ENCODE measurements at places on chromosomes 6 and 20.

GRCh38 chr20:36086767-36087166 lies 67.8 kb upstream of the EPB41L1 start:
- no peak for DNase-seq

GRCh38 chr6:154139892-154140291 lies 100.9 kb downstream of the OPRM1 start:
- no peak for DNase-seq

- no peak for DNase-seq
These were observed 46.9 kb upstream of the CD93 start for GRCh38 chr20:23132930-23133559.

- DNase-seq, result no peak
These were observed 132.9 kb upstream of the PMEPA1 start for GRCh38 chr20:57842720-57843119.

GRCh38 chr6:44667668-44668390 lies 280.3 kb downstream of the CDC5L start:
- DNase-seq, result no peak

- DNase-seq, result no peak
These were observed 19.7 kb upstream of the MRPS18A start for GRCh38 chr6:43707269-43707668.

- no peak for DNase-seq
These were observed 1233.0 kb upstream of the EYS start for GRCh38 chr6:66940003-66940402.

DNA sequence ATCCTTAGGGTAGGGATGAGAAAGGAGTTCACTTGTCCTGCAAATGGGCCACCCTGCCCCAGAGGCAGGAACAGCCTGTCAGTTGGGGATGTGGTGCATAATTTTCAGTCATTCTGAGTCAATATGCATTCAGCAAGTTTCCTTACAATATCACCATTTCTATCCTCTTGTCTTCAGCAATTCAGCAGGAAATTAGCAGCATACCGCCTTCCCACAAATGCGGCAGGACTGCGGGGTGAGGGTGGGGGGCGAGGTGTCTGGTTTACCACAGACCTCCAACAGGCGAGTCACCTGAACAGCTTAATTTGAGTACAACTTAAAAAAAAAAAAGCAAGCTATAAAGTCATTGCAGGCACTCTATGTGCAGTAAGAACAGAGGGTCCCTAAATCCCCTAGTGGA lies 126.8 kb downstream of the MAP3K7 start:
- no peak for DNase-seq

DNA sequence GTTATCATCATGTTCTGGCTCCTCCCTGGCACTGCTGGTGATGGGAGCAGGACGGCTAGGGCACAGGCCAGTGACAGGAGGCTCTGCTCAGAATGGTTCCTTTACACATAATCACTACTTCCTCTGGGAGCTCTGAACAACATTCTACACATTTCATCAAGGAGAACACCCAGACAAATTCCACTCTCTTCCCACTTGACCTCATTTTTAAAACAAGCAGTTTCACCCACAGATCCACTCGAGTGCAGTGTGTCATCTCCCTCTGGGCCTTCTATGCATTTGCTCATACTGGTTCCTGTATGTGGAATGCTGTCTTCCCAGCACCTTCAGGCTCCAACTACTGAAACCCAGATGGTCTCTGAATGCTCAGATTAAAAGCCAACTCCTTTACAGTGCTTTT lies 84.8 kb downstream of the ELOVL5 start:
- no peak for DNase-seq

- DNase-seq, result no peak
These were observed 469.0 kb downstream of the CDC5L start for GRCh38 chr6:44856479-44856878.

GRCh38 chr6:37103169-37104039 lies 66.5 kb upstream of the PIM1 start:
- no peak for DNase-seq

DNA sequence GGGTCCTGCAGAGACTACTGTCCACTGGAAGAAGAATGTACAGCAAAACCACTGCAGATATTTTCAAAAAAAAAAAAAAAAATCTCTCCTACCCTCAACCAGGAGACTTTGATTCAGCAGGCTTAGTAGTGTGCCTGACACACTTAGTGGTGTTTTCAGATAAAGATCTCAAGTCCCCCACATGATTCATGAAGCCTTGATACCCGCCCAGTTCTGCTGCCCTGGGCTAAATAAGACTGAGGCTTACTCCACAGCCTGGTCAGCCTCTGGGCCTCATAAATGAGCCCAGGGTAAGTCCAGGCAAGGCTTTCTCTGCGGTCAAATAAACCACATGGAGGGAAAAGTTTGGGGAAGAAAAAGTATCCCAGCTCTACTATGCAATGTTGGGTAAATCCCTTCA lies 222.1 kb upstream of the ARID1B start:
- DNase-seq, result no peak

DNA sequence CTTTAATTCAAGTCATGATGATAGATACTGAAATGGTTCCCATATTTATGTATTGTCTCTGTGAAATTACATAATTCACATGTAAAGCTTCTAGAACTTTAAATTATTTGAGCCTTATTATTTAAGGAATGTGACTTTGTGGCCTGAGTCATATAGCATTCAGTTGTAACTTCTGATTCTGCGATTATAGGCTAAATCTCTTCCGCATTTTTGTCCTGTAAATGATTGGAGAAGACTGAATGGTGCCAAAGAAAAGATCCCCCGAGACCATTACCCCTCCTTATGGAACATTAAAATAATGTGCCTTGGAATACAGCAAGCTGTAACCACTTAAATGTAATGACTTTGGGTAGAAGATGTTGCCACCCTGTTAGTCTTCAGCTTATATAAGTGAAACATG lies 63.3 kb upstream of the MAP7 start:
- DNase-seq, result no peak

DNA sequence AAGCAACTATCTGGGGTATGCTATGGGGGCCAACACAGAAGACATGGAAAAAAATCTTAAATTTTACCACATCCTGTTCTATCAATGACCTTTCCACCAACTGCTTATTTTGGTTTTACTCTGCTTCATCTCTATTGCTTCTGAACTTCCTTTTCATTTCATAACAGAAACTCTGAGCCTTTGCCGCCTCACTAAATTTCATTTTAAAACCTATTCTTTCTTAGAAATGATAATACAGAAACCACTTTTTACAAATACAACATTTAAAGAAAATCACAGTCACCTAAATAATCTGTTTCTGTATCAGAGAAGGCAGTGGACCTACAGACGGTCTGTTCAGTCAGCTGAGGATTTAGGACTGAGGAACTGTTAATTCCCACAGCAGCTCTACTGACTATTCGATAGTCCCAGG lies 117.5 kb downstream of the KCNQ5 start:
- DNase-seq, result peak; percentile 25

DNA sequence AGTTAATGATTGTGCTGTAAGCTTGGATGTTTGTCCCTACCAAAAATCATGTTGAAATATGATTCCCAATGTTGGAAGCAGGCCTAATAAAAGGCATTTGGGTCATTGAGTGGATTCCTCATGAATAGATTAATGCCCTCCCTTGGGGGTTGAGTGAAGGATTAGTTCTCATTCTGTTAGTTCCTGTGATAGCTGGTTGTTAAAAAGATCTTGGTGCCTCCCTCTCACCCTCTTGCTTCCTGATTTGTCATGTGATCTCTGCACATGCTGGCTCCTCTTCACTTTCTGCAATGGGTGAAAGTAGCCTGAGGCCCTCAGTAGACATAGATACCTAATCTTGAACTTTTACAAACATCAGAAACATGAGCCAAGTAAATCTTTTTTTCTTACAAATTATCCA lies 115.6 kb upstream of the HCRTR2 start:
- DNase-seq, result no peak

GRCh38 chr20:13756551-13756950 lies 28.2 kb downstream of the ESF1 start:
- no peak for DNase-seq

DNA sequence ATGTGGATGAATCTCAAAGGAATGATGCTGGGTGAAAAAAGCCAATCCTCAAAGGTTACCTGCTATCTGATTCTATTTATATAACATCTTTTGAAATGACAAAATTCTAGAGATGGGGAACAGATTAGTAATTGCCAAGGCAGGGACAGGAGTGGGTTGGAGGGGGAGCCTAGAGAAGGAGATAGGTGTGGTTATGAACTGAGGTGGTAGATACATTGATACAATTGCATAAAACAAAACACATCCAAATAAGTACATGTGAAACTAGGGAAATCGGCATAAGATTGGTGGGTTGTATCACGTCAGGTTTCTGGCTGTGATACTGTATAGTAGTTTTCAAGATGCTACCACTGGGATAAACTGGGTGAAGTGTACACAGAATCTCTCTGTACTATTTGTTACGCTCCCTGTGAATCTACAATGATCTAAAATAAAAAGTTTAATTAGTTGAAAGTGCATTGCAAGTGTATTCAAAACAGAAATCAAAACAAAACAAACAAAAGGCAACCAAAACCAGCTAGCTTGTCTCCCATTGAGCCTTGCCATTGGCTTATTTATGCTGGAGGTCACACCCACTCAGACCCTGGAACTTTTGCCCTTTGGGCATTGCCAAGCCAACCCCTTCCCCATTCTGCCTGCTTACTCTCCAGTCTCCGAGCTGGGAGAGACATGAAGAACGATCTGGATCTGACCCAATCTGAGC lies 27.8 kb downstream of the PPP1R16B start:
- DNase-seq, result peak; percentile 29

DNA sequence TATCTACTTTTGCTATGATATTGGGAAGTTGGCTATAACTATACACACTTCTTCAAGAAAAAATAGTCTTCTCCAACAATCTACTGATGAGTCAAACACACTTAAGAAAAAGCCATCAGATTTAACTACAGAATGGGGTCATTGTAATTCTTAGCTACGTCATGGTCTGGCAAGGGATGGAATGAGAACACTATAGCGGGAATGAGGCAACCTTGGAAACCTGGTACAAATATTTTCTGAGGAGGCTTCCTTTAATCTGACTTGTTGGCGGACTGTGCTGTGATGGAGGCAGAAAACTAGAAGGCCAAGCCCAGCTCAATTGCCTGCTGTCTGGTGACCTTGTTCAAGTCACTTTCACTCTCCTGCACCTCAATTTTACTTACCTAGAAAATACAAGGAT lies 586.8 kb upstream of the JAG1 start:
- no peak for DNase-seq

- DNase-seq, result no peak
These were observed 126.9 kb upstream of the UFL1 start for GRCh38 chr6:96394727-96395126.

DNA sequence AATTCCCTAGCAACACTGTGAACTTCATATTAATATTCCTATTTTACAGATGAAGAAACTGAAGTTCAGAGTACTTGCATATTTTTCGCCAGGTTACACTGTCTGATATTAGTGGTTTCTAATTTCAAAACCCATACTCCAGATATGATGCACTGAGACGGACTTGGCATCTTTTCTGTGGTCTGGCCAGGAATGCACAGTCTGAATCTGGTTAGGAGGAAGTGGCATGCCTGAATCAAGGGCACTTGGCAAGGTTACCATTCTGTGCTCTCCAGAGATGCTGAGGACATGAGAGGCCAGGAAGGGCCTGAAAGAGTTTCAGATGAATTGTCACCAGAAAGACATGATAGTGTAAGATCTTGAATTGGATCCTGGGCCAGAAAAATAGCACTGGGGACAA lies 150.1 kb downstream of the HAO1 start:
- DNase-seq, result no peak

DNA sequence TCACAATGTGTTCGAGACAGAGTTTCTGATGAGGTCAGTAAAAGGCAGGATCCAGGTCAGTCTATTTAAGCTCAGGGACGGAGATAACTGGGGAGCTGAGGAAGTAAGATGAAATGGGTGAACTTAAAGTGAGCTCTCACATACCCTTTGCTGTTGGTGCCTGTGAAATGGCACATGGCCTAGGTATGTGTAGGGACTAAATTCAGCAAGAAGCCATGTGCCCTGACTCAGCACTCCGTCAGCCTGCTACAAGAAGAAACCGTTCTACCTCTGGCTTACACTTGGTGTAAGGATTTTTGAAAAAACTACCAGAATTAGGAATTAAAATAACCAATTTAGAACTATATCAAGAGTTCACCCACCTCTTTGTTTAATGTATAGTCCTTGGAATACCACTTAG lies 41.1 kb upstream of the TRDN start:
- no peak for DNase-seq

DNA sequence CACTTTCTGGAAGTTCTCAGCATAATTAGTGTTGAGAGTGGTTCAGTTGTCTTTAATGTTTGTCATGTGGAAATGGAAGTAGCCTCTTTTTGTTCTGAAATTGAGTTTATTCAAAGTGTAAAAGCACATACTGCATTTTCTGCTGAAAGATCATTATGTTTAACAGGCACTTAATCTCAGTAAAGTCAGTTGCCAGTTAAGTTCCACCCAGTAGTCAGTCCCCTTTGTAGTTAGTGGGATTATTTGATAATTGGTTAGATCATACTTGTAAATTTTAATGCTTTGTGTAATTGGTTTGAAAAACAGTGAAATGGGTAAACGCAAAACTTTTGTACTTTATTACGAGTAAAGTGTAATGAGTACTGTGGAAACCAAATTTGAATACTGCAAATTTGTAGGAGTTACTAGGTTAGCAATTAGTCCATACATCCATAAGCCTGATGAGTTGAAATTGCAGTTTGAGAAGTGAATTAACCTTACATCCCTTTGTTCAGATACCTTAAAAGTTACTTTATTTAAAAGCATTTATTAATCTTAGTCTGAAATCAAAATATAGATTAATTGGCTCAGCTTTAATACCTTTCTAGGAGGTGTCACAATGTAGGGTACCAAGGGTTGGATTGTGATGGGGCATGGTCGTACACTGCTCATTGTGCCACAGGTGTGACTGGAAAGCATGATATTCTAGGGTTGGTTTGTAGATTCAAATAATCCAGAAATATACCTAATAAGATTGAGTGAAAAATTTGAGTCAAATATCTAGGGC lies 4.4 kb downstream of the SRSF6 start:
- no peak for DNase-seq

DNA sequence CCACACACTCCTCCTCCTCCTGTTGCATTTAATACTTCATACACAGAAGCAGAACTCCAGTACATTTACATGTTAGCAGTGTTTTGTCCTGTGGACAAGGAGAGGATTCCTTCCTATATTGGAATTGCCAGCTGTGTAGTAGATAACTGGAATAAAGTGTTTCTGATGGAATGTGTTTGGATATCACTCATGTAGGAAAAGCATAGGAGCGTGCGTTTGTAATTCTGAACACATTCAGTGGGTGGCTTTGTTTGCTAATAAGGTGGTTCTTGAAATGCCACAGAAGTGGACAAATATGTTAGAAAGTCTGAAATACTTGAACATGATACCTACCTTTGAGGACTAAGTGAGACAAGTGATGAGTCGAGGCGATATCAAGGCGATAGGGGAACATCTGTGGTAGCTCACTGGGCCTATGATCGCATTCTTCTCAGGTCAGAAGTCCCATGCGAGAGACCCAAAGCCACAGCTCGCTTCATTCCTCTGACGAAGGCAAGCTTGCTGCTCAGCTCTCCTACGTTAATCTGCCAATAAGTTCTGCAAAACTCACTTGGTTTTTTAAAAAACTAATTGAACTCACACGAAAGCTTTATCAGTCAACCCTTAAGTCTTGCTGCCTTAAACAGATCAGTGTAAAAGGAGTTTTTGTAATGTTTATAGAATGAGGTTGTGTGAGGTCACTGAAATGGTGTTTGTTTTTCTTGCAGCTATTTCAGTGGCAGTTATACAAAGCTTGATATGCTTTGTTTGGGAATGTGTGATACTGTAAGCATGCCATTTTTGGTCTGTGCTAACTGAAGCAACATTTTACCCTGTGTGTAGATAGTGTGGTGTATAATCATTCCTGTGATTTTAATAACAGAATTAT lies 159.9 kb downstream of the SOX4 start:
- DNase-seq, result no peak
